ENCODE measurements at places on chromosomes 5 and 9.

- DNase-seq = no peak
Measured at GRCh38 chr9:129604766-129605163, 16.1 kb downstream of the C9orf50 start.

GRCh38 chr9:117121316-117121715 lies 293.5 kb downstream of the ASTN2 start:
- no peak for DNase-seq

- DNase-seq = no peak
Measured at GRCh38 chr5:125045646-125046045, 299.2 kb upstream of the ZNF608 start.

DNA sequence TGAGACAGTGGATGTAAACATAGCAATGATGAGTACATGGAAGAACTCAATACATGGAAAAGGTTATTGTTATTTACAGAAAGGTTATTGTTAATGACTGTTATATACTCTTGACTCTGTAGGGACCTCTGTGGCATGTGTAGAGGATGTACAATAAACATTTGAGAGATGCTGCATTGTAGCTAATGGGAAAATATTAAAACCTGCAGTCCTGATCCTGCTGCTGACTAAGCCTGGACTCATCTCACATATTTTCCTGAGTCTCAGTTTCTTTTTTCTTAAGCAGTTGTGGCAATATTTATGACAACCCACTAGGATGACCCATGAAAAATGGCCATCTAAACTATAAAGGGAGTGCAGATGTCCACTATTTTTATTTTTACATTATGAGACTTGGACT lies 75.4 kb downstream of the DOCK2 start:
- DNase-seq = no peak

- no peak for DNase-seq
Measured at GRCh38 chr5:1526681-1527131, 2.9 kb upstream of the LPCAT1 start.

DNA sequence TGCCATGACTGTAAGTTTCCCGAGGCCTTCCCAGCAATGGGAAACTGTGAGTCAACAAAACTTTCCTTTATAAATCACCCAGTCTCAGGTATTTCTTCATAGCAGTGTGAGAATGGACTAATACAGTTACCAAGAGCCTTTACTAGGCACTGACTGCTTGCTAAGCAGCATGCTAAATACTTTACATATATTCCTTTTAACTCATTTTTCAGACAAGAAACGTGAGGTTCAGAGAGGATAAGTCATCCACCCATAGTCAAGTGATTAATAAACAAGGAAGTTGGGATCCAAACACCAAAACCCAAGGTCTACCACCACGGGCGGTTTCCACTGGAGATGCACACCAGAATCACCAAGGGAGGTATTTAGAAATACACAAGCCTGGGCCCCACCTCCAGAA lies 50.8 kb downstream of the GABBR2 start:
- DNase-seq = no peak

DNA sequence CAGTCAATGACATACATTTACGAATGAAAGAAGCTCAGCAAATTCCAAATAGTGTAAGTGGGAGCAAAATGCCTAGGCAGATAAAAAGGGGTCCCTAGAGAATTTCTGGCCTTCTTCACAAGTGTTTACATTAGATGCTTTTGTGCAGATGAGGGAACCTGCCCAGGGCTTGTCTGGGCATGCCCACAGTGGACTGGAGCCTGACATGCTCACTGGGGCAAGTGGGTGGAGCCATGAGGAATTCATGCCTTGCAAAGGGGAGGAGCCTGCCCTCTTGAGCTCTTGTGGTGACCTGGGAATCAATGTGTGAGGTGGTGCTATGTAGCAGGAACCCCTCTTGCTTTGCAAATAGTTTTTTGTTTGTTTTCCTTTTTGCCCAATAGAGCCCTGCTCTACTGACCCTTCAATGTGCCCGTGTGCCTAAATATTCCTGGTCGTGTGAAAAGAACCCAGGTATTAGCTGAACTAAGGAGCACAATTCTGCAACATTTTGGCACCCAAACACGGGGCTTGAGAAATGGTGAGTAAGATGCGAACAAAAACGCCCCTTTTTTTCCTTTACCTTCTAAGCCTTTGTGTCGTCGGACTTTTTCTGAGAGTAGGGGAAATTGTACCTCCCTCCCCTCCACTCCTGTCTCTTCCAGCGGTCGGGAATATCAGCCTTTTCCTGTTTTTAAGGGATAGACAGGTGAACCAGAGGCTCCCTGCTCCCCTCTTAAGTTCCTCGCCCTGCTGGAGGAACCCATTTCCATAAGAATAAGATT lies 433.8 kb upstream of the CDH9 start:
- DNase-seq = peak; percentile 86

DNA sequence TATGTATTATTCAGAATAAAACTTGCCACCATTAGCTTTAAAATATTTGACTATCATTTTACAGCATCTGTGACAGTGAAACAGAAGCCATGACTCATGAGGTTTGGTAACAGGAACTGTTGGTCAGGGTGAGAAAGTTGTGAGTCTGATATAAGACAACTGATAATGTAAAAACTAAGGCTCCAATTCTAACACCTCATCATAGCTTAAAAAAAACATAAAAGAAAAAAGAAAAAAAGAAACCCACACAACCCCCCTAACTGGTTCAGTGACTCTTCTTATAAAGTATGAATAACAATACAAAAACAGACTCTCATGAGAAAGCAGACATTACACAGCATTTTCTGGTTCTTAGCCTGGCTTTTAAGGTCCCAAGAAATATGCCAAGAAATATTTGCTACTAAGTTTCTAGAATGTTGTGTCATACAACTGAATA lies 85.8 kb downstream of the MRPS27 start:
- DNase-seq = no peak

GRCh38 chr5:127615916-127616315 lies 33.0 kb upstream of the CTXN3 start:
- no peak for DNase-seq

- no peak for DNase-seq
Measured at GRCh38 chr5:26647781-26648180, 390.6 kb downstream of the CDH9 start.

DNA sequence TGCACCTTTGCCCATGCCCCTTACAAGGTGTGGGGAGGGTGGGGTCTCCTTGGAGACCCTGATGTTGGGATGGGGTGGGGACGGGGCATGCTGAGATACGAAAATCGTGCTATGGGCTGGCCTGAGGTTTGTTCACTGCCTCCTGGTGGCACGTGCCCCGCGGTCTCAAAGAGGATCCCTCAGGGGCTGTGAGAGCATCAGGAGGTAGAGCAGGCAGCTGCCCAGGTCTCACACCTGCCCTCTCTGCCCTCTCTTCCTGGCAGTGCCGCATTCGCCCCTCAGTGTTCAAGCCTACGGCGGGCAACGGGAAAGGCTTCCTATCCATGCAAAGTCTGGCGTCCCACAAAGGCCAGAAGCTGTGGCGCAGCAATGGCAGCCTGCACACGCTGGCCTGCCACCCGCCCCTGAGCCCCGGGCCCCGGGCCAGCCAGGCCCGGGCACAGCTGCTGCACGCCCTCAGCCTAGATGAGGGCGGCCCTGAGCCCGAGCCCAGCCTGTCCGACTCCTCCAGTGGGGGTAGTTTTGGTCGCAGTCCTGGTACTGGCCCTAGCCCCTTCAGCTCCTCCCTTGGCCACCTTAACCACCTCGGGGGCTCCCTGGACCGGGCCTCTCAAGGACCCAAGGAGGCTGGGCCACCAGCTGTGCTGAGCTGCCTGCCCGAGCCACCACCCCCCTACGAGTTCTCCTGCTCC lies 6.7 kb downstream of the N4BP3 start:
- no peak for DNase-seq

GRCh38 chr9:132008184-132008803 lies 71.4 kb downstream of the MED27 start:
- no peak for DNase-seq

DNA sequence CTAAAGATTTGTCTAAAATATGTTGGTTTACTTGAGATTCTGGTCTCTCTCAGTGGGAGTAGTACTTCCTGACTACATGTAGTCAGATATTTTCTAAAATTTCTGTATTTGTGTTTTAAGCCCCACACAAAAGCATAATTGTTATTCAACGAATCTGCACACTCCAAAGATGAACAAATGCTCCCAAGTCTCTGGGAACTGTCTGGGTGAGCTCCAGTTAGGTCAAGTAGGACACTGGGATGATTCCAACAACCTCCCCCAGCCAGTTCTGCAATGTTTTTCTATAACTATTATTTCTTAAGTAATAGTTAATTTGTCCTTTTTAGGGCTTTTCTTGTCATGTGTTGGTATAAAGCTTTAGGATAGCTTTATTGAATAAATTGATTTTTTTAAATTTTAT lies 174.6 kb downstream of the FAM174A start:
- no peak for DNase-seq

GRCh38 chr9:21160178-21160577 lies 6.3 kb downstream of the IFNA21 start:
- DNase-seq = peak; percentile 24

- no peak for DNase-seq
Measured at GRCh38 chr9:79764374-79764773, 192.6 kb downstream of the TLE4 start.

GRCh38 chr5:78300464-78301045 lies 6.1 kb upstream of the AP3B1 start:
- no peak for DNase-seq

DNA sequence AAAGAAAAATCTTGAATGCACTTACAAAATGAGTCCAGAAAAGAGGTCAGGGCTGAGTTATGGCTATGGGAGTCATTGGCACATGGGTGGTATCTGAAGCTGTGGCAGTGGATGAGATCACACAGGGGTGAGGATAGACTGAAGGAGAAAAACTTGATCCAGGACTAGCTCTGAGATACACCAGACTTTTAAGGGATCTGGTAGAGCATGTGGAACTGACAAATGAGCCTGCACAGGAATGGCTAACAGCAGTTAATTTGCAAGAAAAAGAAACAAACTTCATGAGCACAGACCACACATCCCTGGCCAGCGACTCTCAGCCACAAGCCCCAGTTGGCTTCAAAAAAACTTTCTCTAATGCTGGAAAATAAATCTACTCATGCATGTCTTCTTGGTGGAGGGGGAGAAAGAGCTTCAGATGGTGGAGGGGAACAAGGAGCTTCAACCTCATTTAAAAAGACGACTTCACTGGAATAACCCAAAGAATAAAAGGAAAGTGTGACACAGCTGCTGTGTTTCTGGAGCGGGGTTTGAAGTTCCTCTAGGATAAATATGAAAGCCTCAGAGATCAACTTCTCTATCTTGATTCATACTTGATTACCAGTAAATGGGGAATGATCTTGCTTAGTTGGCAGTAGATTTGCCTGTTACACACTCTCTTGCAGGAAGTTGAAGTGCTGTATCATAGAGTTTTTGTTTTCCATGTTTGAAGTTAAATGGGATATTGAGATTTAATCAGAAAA lies 33.6 kb downstream of the TNFAIP8 start:
- no peak for DNase-seq

DNA sequence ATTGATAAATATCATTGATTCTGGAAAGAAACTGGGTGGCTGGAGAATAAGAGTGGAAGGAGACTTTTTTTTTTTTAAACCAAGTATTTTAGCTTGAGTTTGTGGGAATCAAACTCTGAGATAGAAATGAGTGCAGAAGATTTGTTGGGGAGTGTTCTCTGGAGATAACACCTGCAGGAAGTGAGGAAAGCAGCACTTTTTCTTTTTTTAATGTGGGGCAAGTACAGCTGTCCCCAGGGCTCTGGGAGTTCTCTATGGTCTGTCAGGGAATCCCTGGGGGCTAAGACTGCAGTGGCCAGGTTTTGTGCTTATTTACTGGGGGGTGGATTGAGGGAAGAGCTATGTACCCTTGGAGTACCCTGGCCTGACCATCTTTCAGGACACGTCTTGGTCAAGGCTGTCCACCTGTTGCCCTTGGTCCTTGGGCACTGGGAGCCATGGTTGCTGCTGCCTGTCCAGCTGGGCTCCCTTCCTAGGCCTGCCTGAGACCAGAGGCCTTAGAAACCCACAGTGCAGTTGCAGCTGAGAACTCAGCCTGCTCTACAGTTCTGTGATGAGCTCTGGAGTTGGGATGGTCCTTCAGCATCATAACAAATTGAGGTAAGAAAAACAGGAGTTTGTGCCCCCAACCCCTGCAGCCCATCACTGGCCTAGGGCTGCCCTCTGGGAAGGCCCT lies 85.8 kb downstream of the PHAX start:
- no peak for DNase-seq

GRCh38 chr5:165565911-165566310 lies 2060.5 kb downstream of the MAT2B start:
- DNase-seq = no peak

- no peak for DNase-seq
Measured at GRCh38 chr5:761059-761771, 23.3 kb downstream of the ZDHHC11B start.

- no peak for DNase-seq
Measured at GRCh38 chr9:110746211-110746930, 77.8 kb downstream of the MUSK start.

DNA sequence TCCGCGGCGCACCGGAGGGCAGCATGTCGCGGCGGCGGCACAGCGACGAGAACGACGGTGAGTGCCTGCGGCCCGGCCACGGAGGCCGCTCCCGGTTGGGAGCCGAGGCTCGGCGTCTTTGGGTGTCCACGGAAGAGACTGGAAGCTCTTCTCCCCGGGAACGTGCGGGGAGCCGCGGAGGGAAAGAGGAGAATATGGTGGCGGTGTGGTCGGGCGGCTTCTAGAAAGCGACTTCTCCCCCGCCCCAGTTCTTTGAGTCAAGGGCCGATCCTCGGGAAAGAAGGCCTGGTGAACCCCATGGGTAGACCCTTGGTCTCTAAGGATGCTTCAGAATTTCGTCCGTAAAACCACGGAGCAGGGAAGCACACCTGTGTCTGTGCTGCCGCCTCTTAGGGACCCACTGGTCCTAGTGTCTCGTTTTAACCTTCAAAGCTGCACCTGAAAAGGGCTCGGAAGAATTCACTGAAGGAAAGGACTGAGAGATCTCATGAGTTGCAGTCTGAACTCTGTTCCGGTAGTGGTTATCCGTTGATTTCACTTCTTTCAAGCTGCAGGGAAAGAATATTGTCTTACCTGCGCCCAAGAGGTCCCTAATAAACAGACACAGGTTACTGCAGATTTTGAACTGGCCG lies 354 bp downstream of the NCBP1 start:
- no peak for DNase-seq

DNA sequence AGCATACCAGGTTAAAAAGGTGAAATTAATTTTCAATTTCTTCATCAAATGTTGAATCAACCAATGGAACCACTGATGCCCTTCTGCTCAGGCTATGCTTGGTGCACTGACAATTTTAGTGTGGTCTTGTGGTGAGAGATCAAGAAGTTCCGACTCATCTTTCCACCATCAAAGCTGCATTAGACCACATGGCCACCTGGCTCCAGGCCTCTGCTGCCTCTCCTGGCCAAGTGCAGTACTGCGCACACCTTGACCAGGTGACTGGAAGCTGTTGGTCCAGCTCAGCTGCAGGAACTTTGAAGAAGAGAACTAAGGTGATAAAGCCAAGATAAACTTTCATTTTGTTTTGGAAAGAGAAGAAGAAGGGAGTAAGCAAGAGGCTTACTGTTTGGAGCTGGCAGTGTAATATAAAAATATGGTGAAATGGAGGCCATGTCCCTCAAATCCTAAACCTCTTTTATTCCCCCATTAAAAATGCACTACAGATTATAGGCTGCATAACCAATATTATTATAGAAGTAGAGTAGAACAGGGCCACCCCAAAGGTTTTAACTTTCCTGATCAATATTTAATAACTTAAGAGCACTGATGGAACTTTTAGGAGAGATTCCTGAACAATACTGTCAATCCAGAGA lies 315.5 kb upstream of the C9orf72 start:
- DNase-seq = no peak

GRCh38 chr9:126482361-126483044 lies 131.2 kb upstream of the LMX1B start:
- no peak for DNase-seq
